ENCODE measurements at places on chromosomes 1 and 21.

DNA sequence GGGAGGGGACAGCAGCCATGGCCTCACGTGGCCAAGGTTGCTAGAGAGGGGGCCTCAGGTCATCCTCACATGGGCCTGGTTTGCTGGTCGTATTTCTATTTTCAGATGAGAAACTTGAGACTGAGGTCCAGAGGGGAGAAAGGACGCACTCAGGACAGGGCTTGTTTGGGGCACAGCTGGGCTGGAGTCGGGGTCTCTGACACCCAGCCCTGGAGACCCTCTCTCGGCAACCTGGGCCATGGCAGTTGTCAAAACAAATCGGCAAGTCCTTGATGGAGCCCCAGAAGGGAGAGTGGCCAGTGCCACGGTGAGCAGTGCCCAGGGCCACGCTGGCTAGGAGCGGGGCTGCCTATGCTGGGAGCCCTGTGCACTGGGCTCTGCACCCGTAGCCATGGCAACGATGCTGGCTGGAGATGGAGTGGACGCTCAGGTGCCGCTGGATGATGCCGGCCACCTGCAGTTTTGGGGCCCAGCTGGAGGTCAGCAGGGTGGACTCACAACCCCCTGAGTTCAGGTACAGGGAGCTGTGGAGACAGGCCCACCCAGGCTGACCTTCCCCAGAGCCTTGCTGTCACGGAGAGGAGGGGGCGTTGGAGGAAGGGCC lies 11.1 kb downstream of the LRRC3 start:
- peak; percentile 57 for DNase-seq

- peak; percentile 61 for DNase-seq
Measured at GRCh38 chr1:97186381-97186780, 464.8 kb downstream of the PTBP2 start.

GRCh38 chr21:39020751-39021477 lies 162.3 kb downstream of the PSMG1 start:
- DNase-seq: no peak

DNA sequence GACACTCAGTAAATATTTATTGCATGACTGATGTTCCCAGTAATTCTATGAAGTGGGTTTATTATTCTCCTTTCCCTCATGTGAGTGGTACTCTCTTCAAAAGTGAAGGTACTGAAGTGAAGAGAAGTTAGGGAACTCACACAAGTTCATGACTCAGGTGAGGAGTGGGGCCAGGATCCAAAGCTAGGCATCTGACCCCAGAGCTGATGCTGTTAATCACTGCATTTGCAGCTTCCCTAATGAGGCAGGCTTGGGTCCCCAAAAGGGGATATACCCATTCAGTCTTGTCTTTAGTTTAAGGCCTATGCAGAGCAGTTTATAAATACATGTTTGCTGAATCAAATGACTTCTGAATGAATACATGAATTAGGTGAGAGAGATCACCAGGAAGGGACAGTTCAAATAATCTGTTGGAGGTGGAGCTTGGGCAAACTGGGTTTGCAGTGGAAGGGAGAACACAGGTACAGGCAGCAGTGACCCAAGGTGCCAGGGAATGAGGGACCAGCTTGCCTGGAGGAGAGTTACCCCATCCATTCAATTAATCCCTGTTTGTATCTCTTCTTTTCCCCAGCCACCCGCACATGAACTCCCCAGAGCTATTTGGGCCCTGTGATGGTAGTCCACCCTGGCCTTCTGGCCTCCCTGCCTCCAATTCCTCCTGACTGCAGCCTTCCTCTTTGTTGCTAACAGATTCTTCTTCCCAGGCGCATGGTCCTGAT lies 2.0 kb downstream of the CD58 start:
- DNase-seq: no peak

DNA sequence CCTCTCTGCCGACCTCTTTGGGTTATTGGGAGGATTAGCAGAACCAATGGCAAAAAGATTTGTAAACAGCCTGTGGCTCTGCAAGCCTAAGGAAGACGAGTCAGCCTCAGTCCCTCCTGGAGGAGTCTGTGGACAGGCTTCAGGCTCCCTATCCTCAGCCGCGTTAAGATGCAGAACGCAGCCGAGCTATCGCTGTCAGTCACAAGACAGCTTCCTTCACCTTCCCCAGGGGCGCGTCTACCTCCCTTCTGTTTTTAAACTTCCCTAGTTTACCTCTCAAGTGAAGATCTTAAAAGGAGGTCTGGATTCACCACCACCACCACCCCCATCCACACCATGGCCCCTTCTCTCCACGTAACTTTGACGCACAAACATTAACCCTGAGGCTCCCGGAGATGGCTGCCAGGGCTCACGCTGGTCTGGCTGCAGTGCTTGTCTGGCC lies 738 bp downstream of the CAMK1G start:
- no peak for DNase-seq

- DNase-seq: no peak
Measured at GRCh38 chr1:66050123-66050522, 257.4 kb downstream of the PDE4B start.

DNA sequence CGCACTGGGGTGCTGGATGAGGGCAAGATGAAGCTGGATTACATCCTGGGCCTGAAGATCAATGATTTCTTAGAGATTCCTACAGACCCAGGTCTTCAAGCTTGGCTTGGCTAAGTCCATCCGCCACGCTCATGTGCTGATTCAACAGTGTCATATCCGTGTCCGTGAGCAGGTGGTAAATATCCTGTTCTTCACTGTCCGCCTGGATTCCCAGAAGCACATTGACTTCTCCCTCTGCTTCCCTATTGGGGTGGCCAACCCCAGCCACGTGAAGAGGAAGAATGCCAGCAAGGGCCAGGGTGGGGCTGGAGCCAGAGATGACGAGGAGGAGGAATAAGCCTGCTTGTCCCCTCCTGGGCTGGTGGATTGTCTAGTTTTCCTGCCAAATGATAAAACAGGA lies 2.2 kb upstream of the CBR3 start:
- peak; percentile 14 for DNase-seq

DNA sequence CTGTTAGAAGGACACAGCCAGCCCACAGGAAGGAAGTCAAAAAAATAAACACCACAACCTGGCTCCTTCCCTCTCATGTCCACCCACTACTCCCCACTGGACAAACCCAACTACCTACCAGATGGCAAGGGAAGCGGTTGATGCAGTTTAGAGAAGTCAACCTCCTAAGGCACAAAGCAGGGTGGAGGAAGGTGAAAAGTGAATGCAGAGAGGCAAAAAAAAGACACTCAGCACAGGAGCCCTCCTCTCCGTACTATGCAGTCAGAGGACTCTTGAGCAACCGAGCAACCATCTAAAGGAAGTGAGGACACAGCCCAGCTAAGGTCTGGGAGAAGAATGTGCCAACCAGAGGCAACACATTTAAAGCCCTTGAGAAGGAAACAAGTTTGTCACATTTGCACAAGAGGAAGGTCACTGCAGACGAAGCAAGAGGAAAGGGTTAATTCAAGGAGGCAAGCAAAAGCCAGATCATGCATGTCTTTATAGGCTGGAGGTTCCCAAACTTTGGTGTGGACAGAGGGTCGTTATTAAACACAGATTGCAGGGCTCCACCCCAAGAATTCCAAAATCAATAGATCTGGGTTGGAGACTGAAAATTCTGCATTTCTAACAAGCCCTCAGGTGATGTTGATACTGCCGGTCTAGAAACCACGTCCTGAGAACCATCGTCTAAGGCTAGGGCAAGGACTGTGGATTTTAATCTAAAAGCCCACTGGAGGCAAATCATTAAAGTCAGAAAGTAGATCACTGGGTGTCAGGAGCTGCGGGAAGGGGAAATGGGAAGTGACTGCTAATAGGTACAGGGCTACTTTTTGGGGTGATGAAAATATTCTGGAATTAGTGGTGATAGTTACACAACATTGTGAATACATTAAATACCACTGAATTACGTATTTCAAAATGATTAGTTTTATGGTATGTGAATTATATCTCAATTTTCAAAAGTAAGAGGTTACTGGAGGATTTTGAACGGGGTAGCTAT lies 19.7 kb downstream of the TP53BP2 start:
- no peak for DNase-seq

DNA sequence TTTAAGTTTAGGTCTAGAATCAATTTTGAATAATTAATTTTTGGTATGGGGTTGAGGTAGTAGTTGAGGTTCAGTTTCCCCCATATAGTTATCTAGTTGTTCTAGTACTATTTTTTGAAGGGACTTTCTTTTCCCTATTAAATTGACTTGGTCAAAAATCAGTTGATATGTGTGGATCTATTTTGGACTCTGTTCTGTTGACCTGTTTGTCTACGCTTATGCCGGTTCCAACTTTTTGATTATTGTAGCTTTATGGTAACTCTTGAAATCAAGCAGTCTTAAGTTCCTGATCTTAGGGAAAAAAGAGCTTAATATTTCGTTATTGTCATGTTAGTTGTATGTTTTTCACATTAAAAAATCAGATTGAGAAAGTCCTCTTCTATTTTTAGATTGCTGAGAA lies 60.7 kb downstream of the FOXD2 start:
- DNase-seq: no peak

- DNase-seq: no peak
Measured at GRCh38 chr21:35737899-35738346, 322.4 kb downstream of the SETD4 start.

DNA sequence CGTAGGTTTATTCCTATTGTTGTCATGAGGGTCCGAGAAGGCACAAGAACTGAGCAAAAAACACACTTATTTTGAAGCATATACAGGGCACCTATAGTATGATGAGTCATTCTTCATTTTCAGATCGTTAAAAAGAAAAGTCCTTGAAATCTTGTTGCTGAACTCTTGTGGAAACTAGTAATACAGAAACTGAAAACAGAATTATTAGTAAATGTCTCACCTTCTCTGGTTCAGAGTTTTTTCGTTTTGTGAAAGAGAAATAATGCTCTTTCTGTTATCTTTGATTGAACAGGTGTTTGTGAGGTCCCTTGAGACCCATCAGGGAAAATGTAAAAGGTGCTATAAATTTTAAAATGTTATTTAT lies 102.0 kb upstream of the COA6 start:
- DNase-seq: no peak

DNA sequence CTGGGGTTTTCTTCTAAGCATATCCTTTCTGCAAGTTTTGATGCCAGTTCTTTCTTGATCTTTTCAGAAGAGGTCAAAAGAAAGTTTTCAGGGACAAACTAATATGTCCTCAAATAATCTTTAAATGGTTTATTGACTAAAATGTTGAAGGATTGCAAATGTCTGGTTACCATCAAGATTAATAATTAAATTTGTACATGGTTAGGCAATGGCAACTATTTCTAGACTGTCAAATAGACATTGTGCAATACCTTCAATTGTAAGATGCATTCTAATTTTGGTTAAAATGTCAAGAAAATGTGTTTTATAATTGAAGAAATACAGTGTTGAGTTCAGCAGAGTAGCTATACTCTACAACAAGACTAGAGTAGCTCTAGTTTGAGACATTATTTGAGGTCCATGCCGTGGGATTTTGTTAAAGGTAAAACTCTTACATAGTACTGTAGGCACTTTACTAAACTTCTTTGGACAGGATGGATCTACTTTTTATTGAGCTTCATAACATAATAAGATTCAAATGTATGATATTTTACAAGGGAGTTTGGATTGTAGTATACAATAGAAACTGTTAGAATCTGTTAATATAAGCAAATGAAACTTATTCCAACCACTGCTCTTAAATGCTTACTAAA lies 22.6 kb downstream of the MAEL start:
- DNase-seq: no peak

GRCh38 chr1:242239398-242239797 lies 240.5 kb upstream of the MAP1LC3C start:
- no peak for DNase-seq

DNA sequence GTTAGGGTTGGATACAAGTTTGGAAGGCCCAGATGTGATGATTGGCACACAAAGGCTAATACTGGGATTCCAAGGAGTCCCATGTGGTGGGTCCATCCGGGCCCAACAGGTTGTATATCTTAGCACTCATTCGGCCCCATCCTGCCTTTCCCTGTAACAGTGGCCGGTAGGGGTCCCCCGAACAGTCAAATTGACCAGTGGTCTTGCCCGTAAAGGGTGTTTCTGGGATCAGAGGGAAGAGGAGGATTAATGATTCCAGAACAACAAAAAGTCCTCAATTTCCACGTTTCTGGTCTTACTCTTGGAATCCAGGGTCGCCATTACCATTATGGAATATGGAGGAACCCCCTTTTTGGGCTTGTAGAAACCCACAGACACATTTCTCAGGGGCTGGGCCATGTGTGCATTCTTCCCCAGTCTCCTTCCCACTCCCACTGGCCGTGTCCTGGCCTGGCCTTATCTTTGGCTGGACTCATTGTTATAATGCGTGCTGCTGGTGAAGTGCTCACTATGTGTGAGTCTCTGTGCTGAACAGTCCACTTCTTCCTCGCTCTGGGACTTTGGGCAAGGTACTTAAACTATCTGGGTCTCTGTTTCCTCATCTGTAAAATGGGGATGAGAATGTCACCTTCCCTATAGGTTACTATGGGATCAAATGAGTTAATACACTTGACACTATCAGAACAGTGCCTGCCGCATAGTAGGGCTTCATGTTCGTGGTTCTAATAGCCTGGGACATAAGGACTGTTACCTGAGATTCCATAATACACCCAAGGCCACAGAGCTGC lies 161.8 kb downstream of the DYRK1A start:
- no peak for DNase-seq

DNA sequence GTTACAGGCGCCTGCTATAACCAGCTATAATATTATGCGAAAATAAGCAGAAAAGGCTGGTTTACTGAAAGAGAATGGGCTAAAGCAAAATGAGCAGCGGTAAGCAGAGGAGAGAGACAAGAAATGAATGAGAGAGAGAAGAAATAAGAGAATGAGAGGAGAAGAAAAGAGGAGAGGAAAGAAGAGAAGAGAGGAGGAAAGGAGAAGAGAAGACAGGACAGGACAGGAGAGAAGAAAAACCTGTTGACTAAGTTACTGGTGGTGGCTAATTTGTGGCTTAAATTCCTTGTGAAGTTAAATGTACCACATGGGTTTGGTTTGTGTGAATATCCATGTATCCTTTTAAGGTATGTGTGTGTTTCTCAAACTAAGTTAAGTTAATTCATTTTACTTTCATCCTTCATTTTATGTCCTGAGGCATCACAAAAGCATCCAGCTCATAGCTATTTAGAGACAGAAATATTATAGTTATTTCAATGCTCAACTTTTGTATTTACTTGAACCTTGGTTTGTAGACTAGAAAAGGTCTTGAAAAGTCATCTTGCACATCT lies 3.1 kb upstream of the DDR2 start:
- no peak for DNase-seq

DNA sequence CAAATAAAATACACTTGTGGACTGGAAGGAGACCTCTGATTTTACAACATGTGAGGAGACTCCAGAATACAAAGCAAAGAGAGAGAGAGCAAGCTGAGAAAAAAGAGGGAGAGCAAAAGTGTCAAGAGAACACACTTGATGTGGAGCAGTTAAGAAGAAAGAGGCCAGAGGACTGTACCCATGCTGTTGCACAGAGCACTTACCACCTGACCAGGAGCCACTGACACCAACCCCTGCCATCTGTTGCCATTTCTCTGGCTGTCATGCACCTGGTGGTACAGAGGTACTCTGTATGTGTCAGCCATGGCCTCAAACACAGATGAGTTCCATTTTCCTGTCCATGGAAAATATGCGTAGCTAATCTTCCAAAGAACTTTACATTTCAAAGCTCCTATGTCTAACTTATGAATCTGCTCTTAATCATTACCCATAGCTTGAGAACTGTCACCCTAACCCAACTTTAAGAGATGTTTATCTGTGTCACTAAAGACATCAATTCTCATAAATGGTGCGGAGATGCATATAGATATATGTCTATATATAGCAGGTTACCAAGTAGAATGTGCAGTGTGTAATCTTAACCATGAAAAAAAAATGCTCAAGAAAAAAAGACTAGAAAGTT lies 32.8 kb upstream of the ABCD3 start:
- DNase-seq: peak; percentile 90

- no peak for DNase-seq
Measured at GRCh38 chr21:45573452-45574035, 31.3 kb upstream of the SLC19A1 start.
